Stimulated activated CD4-positive, alpha-beta T cell treated with anti-CD3 and anti-CD28 coated beads, Interleukin-1b, Interleukin-23, amount 100 ng/mL, for 1 hour (primary cell): ENCODE measurements at places on chromosomes 16 and 17.

DNA sequence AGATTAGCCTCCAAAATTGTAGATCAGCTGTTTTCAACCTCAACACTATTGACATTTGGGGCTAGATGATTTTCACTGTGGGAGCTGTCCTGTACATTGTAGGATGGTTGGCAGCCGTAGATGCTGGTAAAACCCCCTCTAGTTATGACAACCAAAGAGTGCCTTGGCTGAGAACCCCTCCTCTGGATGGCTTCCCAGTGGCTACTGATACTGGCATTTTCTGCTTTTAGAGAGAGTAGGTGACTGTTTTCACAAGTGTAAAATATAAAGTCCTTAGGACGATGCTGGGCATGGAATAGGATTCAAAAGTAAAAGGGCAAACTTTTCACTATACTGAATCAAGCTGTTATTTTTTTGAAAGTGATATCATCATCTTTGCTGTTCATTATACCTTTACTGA is 1048.8 kb upstream of the EEF2KMT start:
- DNase-seq = no peak

DNA sequence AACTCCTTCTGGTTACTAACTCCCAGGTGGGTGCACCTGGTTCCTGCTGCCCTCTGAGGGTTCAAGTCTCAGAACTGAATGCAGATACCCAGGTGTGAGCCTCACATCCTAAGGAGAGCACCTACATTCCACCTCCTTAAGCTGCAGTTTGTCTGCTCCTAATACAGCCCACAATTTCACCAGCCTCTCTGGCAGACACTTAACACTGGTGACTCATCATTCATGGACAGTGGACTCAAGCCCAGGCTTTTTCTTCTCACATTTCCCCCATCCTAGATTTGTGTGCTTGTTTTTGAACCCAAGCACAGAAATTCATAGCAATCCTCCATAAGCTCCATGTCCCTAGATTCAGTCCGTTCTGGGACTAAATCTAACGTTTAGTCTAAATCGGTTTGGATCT is 7.0 kb upstream of the MAF start:
- DNase-seq = no peak

- no peak for DNase-seq
These were observed 15.9 kb upstream of the MEIOB start for GRCh38 chr16:1887711-1888354.

DNA sequence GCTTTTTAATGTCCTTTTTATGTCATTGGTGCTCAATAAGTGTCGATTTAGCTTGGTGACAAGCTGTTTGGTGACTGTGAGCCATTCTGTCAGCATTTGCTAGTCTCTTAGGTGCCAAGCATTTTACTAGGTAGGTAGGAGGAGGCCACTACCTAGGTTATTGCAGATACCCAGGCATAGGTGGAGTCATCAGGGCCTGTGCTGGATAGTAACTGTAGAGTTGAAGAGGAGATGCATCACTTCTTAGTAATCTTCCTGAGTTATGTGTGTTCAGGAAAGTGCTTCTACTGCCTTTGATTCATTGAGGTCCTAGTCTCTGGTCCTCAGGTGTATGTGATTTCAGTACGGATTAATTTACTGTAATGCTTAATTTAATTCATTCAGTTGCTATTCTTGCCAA is 17.7 kb downstream of the USP10 start:
- DNase-seq = no peak
